T1000 (cell line): ENCODE measurements at places on chromosomes 2 and 18.

DNA sequence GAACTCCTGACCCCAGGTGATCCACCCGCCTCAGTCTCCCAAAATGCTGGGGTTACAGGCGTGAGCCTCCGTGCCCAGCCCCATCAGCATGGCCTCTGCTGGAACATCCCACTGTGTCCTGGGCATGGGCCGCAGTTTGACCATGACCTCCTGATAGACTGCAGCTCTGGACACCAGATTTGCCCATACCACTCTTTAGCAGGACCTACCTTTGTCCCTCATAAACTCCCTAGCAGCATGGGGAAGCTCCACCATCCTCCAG, 92.6 kb downstream of the MYCN start:
- DNase-seq, result no peak

DNA sequence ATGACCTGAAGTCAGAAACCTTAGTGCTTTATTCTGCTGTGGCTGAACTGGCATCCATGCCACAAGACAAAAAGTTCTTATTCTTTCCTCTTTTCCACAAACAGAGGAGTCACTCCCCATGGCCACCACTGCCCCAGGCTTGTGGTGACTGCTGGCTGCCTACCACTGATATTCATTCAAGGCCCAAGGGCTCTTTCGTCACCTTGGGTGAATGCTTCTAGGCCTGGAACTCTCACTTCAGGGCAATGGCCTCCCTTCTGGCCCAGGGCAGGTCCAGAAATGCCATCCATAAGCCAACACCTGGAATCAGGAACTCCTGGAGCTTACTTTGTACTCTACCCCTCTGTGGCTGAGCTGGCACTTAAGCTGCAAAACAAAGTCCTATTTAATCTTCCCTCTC, 109.8 kb downstream of the NAT8 start:
- no peak for DNase-seq

GRCh38 chr18:7307030-7307429, 76.1 kb downstream of the LRRC30 start:
- DNase-seq, result no peak

- DNase-seq, result no peak
These were observed 32.1 kb downstream of the RHOB start for GRCh38 chr2:20478961-20479360.

DNA sequence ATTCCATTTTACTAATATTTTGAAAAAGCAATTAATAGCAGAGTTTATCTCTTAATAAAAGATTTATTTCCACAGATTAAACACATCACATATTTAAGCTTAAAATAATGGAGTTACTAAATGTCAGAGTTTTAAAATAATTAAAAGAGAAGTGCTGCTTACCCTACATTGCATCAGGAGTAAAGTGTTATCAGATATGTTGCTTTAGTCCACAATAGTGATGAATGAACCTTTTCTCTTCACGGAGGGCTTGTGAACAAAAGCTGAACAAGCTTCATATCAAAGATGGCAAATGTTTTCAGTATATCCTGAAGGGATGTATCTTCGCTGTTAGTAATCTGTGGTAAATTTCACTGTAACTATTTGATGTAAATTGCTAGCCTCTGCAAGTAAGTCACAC, 69.4 kb upstream of the TTC27 start:
- DNase-seq, result no peak

GRCh38 chr2:147659051-147659450, 185.8 kb upstream of the ACVR2A start:
- DNase-seq, result no peak

GRCh38 chr2:187915810-187916209, 361.6 kb upstream of the TFPI start:
- DNase-seq, result no peak

- DNase-seq, result no peak
These were observed 1.2 kb downstream of the CDH20 start for GRCh38 chr18:61334491-61334850.

DNA sequence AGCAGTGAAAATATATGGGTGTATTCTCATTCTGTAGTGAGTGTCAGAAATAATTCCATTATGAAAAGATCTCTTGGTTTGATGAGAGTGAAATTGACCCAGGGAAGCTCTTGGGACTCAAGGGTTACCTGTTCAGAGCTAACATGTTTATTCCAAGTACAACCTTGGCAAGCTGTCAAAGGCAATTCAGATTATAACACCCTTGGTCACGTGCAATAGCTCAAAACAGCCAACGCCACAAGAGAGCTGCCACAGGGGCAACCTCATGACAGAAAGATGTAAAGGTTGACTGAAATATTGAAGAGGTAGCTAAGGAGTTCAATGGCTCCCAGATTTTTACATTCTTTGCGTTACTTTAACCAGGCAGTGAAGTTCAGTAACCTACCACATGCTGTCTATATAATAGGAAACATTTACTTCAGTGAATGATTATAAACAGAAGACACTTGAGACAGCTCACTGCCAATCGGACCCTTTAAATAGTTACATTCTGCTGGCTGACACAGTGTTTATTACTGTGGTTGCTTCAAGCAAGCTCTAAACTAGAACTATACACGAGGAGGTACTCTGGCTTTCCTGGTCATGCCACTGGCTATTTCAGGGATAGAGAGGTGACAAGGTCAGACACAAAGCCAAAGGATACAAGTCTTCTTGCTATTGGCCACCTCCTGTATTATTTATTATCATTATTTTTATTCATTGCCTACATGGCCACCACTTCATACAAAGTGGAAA, 187.3 kb downstream of the PID1 start:
- no peak for DNase-seq

DNA sequence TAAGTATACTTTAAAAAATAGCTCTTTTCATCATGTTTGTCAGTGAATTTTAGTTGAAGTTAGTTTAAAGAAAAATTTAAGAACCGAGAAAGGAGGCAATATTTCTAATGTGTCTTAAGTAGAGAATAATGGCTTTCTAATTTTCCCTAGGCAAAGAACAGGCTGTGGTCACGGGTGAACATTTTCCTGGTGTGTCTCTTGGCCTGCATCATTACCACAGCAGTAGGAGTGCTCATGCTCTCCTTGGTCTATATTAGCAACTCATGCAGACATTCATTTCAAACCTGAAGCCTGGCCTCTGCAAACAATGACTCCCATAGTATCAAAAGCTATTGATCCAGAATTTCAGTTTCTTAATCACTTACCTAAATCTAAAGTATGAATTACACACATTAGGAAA, 57.4 kb downstream of the C18orf54 start:
- DNase-seq, result no peak

- DNase-seq, result no peak
These were observed 7.4 kb upstream of the TMEM87B start for GRCh38 chr2:112047537-112048235.

DNA sequence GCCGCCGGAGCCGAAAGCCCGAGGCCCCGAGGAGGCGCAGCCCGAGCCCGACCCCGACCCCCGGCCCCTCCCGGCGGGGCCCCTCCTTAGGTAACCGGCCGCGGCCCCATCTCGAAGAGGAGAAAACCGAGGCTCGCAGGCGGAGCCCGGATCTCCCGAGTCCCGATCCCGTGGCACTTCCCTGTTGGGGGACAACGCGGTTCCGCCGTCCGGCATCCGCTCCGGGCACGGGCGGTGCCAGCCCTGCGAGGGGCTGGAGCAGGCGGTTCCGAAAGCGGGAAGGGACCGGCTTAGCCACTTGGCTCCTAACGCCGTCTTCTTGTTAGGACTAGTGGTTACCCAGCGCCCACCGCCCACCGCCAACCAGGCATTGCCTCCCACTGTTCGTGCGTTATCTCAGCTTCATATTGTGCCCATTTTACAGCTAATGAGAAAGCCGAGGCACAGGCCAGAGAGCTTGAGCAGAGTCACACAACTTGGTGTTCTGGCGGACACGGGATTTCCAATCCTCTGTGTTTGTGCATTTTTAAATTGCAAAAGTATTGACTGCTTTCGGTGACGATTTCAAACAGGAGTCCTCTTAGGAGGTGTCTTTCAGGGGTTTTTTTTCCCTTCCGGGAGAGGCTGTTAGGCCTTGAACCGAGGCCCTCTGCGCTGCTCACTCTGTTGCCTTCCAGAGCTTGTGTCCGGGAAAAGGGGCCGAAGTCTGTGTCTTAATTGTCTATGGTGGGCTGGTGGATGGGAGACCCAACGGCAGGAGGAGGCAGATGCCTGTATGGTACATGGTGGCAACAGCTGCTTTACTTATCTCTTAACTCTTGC, 562 bp downstream of the CENPA start:
- no peak for DNase-seq

- no peak for DNase-seq
These were observed 209.0 kb downstream of the PRKCE start for GRCh38 chr2:45860136-45861121.

- no peak for DNase-seq
These were observed 6.6 kb downstream of the BCL11A start for GRCh38 chr2:60546756-60547420.

GRCh38 chr2:22826703-22827102, 558.3 kb upstream of the KLHL29 start:
- DNase-seq, result no peak

- no peak for DNase-seq
These were observed 173.5 kb upstream of the FN1 start for GRCh38 chr2:215609089-215610032.

DNA sequence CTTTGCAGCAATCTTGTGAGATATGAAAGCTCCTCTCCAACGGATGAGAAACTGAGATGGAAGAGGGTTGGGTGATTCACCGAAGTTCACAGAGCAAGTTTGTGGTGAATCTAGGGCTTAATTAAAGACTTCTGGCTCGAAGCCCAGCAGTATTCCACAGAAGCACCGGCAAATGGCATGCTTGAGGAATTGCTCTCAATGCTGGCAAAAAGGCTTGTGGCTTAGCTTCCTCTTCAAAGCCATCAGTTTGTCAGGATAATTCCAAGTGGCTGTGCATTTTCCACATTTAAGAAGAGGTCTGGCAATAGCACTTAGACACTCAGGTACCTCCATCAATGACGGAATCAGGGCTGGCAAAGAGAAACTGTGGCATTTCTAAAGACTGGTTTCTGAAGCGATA, 98.7 kb upstream of the SLC66A3 start:
- DNase-seq, result peak; percentile 8

DNA sequence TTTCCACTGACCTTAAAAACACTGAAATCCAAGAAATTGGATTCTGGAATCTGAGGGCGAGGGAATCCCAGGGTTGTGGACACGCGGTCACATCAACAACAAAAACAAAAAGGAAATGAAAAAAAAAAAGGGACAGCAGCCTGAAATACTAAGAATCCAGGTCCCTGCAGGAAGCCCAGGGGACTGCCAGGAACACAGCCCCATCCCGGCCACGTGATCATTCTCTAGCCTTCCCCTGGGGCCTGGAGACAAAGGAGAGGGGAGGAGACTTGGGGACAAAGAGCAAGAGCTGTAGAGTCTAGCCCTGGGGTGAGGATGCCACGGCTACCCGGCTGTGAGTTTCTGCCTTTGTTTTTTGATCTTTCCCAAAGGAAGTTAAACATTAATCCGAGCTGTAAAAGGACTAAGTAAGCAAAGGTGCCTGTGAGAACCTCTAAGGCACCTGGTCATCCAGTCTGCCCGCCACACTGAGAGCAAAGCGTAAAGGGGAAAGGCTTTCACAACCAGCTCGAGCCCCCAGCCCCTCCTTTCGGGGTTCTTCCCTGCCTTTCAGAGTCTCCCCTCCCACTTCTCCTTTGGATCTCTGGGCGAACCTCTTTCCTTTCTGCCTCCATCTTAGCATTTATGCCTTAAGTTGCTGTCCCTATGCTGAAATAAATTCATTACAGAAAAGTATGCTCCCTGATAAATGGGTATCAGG, 57.9 kb upstream of the MSH2 start:
- DNase-seq, result no peak

- no peak for DNase-seq
These were observed 405.3 kb downstream of the MBD2 start for GRCh38 chr18:53819174-53819573.

- no peak for DNase-seq
These were observed 108.7 kb upstream of the HDAC4 start for GRCh38 chr2:239509373-239510143.

DNA sequence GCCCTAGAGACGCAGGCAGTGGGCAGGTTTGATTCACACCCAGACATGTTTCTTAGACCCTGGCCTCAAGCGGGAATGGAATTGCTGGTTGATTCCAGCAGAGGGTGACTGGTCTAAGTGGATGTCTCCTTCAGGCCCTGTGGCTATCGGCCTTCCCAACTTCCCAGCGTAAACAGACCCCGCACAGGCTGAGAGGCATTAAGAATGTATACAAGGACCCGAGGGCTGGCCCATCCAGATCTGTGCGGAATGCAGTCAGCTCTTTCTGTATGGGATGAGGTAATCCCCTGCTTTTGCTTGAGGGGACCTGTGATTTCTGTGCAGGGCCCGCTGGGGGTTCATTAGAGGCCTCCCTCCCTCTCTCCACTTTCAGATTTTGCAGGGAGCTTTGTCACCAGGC, 6.5 kb downstream of the ACKR3 start:
- no peak for DNase-seq

- no peak for DNase-seq
These were observed 143.3 kb downstream of the GLI2 start for GRCh38 chr2:120878970-120879369.

DNA sequence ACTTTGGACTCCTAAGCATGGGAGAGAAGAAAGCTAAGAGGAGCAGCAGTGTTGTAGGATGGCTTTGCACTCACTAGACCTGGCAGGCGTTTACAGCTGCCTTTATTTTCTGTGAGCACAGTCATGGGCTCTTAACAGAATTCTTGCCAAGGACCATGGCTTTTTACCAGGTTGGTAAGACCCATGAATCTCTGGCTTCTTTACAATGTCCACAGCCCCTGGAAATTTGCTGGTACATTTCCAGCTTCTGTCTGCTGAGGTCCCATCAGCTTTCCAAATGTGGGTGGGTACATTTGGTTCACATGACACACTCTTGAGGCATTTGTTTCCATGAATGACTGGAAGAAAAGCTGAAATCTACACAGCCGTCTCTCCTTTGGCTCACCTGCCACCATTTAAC, 162.7 kb downstream of the PPP1R1C start:
- no peak for DNase-seq

DNA sequence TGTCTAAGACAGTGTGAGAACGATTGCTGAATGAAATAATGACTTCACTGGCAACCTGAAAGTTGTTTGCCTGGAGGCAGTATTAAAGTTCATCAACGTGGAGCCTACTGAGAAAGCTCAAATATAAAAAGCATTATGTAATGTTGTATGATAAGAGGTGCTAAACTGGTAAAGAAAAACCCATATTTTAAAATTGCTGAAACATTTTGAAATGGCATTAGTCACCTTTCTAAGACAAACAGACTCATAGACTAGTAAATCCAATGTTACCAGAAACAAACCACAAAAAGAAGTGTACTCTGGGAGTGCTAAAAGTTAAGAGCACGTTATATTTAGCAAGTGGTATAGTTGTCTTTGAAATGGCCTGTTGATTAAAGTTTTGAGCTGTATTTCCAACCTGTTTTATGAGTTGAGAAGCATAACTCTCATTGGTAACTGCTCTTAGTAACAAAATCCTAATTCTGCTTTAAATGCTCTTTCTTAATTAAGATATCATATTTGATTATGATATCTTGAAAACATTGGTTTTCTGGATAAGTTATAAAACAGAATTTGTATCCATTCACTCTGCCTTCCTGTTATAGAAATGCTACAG, 62.7 kb downstream of the CYP1B1 start:
- no peak for DNase-seq

- DNase-seq, result no peak
These were observed 39.1 kb upstream of the FIGN start for GRCh38 chr2:163774862-163775261.
